ENCODE measurements at places on chromosomes 12 and 14.
A peak's percentile ranks its signal among the peaks of the same experiment; 100 is the strongest.

- DNase-seq, result no peak
Observed at GRCh38 chr14:100132903-100133510, 26.4 kb downstream of the DEGS2 start.

GRCh38 chr12:10540776-10541205 is 35.1 kb downstream of the EIF2S3B start:
- DNase-seq, result no peak

DNA sequence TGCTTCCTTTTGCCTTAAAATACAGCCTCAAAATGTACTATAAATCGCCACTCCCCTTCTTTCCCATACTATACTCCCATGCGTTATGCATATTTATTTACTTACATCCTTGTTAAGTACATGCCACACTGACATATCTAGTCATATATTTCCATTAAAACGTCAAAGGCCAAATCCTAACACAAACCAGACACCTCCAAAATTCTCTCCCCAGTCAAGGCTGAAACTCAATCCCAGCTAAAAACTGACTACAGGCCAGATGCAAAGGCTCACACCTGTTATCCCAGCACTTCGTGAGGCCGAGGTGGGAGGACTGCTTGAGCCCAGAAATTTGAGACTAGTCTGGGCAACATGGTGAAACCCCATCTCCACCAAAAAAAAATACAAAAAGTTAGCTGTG is 5.7 kb upstream of the CAND1 start:
- DNase-seq, result no peak

- no peak for DNase-seq
Observed at GRCh38 chr12:885701-886100, 63.8 kb downstream of the RAD52 start.

- DNase-seq, result peak; percentile 33
Observed at GRCh38 chr12:25020621-25021243, 71.8 kb upstream of the BCAT1 start.

Data from GM19239 (cell line).